Activated gamma-delta T cell treated with Interleukin-2 at 50 U/mL for 16 hours (primary cell): ENCODE measurements at places on chromosomes 7 and 10.

GRCh38 chr10:56507033-56507432 lies 146.0 kb upstream of the ZWINT start:
- no peak for DNase-seq

- no peak for DNase-seq
These were observed 492.5 kb upstream of the AKR1E2 start for GRCh38 chr10:4333459-4333894.

DNA sequence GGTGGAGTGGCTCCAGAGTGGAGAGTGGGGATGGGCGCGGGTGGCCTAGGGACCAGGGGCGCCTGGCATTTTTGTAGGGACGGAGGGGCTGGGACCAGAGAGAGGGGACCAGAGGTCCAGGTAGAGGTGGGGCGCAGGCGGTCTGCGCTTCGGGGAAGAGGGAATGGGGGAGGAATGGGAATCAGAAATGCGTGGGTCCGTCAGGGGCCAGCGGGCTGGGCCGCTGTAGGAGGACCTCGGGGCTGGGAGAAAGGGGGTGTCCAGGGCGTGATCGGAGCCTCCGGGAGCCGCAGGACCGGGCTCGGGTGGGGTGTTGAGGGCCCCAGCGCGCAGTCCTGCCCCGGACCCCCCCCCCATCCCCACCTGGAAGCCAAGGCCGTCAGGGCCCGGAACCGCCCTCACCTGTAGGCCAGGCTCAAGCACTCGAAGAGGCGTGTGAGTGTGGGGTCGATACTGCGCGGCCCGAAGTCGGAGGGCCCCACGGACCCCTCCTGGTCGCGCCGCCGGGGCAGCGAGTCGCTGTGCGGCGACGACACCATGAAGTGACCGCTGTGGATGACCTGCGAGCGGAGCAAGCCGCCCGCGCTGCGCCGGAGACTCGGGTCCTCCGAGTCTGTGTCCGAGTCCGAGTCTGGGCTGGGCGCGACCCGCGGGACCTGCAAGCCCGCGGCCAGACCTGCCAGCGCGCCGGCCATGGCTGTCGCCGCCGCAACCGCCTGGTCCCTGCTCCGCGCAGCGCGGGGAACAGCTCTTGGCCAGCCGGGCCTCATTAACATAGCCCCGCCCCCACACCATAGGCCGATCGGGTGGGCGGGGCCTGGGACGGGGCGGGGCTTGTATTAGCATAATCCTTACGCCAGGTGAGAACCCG lies at the start of gene MLXIPL:
TSS of gene MLXIPL (minus strand) at position 725 of the 871 bp plus-strand sequence. CDS start at position 695, 30 bp downstream.
- peak; percentile 37 for DNase-seq

DNA sequence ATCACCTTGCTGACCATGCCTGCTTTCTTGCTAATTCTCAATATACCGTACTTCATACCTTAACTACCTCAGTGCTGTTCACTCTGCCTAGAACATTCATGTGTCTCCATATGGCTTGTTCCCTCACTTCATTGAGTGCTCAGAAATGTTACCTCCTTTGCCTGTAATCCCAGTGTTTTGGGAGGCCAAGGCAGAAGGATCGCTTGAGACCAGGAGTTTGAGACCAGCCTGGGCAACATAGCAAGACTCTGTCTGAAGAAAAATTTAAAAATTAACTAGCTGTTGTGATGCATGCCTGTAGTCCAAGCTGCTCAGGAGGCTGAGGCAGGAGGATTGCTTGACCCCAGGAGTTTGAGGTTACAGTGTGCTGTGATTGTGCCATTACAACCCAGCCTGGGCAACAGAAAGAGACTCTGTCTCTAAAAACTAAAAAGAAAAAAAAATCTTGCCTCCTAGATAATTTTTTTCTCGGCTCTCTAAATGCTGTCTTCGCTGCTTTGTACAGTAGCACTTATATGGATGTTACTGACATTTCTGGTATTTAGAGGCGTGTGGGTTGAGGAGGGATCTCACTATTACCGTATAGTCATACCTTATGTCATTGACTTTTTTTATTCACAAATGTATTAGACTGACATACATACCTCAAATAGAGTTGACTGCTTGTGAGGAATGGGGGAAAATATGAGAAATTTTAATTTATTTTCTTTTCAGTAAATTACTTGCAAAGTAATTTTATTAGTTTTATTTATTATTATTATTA lies 63.7 kb downstream of the LCOR start:
- DNase-seq: no peak

DNA sequence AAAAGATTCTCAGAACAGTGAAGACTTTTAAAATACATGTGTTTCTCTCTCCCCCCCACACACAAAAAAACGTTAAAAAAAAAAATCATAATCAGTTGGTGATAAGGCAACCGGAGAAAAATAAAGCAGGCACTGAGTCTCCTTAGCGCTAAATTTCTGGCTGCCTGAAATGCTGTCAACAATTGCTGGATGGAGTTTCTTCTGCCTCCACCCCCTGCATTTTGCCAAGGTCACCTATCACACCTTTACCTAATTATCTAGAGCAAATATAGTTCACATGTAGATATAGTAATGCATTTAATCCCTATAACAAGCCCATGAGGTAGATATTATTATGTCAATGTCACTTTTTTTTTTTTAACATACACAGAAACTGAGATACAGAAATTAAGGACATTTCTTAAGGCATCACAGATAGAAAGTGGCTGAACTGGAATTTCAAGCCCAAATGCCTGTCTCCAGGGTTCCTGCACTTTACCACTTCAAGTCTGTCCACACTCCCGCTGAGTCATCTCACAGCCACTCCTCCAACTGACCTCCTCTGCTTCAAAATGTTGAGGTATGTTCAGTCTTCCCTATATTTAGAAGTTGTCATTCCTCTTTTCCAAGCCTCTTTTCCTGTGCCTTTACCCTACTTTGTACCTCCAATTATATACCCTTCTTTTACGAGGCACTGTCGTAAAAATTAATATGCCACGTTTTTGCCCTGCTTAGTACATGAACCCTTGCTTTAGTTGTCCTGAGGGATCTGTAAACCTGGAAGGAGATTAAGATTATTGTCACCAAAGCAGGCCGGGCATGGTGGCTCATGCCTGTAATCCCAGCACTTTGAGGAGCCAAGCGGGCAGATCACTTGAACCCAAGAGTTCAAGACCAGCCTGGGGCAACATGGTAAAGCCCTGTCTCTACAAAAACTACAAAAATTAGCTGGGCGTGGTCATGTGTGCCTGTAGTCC lies 72.8 kb upstream of the MPP7 start:
- no peak for DNase-seq
